Effector CD8-positive, alpha-beta T cell (primary cell): ENCODE measurements at places on chromosomes 5 and 9.

GRCh38 chr5:169074839-169075238 lies 226.1 kb downstream of the SLIT3 start:
- DNase-seq: no peak

- no peak for DNase-seq
Measured at GRCh38 chr5:135025730-135026644, 8.0 kb downstream of the PITX1 start.

DNA sequence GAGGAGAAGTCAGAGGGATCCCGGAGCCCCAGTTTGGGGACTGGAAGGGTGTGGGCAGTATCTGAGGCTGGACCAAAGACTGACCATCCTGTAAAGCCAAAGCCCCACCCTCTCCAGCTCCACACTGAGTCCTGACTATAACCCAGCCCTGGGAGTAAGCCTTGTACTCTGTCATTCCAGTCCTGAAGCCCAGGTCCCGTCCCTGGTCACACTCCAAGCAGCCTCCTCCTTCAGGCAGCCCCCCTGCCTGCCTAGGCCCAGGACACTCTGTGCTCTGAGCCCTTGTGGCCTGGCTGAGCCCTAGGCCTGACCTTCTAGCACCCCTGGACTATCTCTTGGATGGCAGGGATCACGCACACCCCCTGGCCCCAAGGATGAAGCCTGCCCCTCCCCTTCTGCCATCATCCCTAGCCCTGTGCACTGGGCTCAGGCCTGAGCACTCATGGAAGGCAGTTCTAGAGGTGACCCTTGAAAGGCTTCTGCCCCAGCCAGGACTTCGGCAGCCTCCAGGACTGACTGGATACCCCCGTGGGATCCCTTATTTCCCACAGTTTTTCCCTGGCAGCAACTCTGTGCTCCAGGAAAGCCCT lies 28.0 kb upstream of the ENHO start:
- DNase-seq: no peak

- no peak for DNase-seq
Measured at GRCh38 chr5:73299665-73300336, 126.8 kb downstream of the TMEM174 start.
